ENCODE measurements at places on chromosomes 5 and 9. TPM values are rescaled to one million over a fixed set of nuclear protein-coding genes. Genes with fewer than 3 reads are reported as not detected.

PHYHD1 gene
- not detected for total RNA-seq

GRM6 gene
- total RNA-seq = not detected

SHOC1 gene
- total RNA-seq = not detected

ZDHHC11B gene
- 1.3 TPM for total RNA-seq

TRIM52 gene
- 6.6 TPM for total RNA-seq

FAXDC2 gene
- 0.17 TPM for total RNA-seq

TLE1 gene
- 77.6 TPM for total RNA-seq

LCN6 gene
- not detected for total RNA-seq

PCDHGA8 gene
- 0.02 TPM for total RNA-seq

LCN9 gene
- not detected for total RNA-seq

NSUN2 gene
- 95.5 TPM for total RNA-seq

PHF24 gene
- total RNA-seq = 0.26 TPM

ANP32B gene
- total RNA-seq = 280 TPM

IL4 gene
- not detected for total RNA-seq

PCDHGB5 gene
- total RNA-seq = 2.5 TPM

ENTREP1 gene
- 0.48 TPM for total RNA-seq

PLPP1 gene
- total RNA-seq = 34.6 TPM

SPINK4 gene
- not detected for total RNA-seq

TMEM174 gene
- not detected for total RNA-seq

CDC23 gene
- total RNA-seq = 28.1 TPM

LHX3 gene
- 0.12 TPM for total RNA-seq

PCDHA9 gene
- not detected for total RNA-seq

CMBL gene
- total RNA-seq = 21.9 TPM

ARL14EPL gene
- total RNA-seq = 0.07 TPM

ADGRD2 gene
- not detected for total RNA-seq

ATP10B gene
- not detected for total RNA-seq

SAXO1 gene
- total RNA-seq = not detected

STK32A gene
- 0.22 TPM for total RNA-seq

PRRX2 gene
- 2.8 TPM for total RNA-seq

PCDHB6 gene
- total RNA-seq = 1.2 TPM

OR13J1 gene
- not detected for total RNA-seq

CCDC192 gene
- total RNA-seq = not detected

F12 gene
- total RNA-seq = 21.8 TPM

N4BP3 gene
- total RNA-seq = 1.2 TPM

IFNB1 gene
- total RNA-seq = not detected

FGFR4 gene
- 23.4 TPM for total RNA-seq

NUP188 gene
- total RNA-seq = 38.0 TPM

ARHGEF39 gene
- total RNA-seq = 15.4 TPM

PLAC8L1 gene
- total RNA-seq = not detected

ANKRD31 gene
- total RNA-seq = 0.12 TPM

FOXD4L4 gene
- not detected for total RNA-seq

MCC gene
- total RNA-seq = 0.25 TPM

AIF1L gene
- 1.3 TPM for total RNA-seq

IL6ST gene
- total RNA-seq = 34.7 TPM

BTNL3 gene
- total RNA-seq = not detected

PMPCA gene
- 80.3 TPM for total RNA-seq

SLC46A2 gene
- not detected for total RNA-seq

IL3 gene
- not detected for total RNA-seq

All from A549 treated with CpdA at 1 μM for 4 hours (cell line).